Omental fat pad (tissue), 4 donors: ENCODE measurements at places on chromosomes 11 and 22. TPM values are rescaled to one million over a fixed set of nuclear protein-coding genes. Genes with fewer than 3 reads are reported as not detected.

DNA sequence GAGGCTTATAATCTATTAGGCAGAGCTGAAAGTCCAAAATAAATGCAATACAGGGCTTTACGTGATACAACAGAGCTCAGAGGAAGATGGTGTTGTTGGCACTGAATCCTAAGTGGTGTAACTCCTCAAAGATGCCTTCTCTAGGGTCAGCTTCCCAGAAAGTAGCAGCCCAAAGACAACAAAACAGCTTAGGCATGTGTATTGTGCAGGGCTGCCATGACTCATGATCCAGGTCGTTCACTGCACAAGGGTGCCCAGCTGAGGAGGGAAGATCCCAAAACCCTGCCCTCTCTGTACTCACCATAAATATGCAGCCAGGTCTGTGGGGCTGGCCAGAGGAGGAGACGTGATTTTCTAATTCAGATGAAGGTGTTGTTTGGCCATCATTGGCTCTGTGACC lies 59.4 kb upstream of the NNMT start:
- DNase-seq = no peak

DNA sequence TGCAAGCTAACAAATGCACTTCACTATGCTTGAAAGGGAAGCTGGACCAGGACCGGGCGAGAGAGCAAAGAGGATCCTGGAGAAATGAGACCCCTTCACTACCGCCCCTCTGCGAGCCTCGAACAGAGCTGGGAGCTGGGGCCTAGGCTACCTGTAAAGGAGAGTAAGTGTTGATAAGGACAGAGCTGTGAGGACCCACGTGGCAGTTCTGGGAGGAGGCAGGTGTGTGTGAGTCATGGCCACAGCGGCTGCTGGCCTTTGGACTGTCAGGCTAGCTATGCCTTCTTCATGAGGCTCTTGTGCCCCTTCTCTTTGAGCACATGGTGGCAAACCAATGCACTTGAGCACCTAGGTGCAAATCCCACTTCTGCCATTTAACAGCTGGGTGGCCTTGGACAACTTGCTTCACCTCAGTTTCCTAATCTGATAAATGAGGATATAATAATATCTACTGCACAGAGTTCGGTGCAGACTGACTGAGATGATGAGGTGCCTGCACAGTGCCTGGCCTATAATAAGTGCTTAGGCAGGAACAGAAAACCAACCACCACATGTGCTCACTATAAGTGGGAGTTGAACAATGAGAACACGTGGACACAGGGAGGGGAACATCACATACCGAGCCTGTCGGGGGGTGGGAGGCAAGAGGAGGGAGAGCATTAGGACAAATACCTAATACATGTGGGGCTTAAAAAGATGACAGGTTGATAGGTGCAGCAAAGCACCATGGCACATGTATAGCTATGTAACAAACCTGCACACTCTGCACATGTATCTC lies 35.3 kb upstream of the KCNJ11 start:
- no peak for DNase-seq

DNA sequence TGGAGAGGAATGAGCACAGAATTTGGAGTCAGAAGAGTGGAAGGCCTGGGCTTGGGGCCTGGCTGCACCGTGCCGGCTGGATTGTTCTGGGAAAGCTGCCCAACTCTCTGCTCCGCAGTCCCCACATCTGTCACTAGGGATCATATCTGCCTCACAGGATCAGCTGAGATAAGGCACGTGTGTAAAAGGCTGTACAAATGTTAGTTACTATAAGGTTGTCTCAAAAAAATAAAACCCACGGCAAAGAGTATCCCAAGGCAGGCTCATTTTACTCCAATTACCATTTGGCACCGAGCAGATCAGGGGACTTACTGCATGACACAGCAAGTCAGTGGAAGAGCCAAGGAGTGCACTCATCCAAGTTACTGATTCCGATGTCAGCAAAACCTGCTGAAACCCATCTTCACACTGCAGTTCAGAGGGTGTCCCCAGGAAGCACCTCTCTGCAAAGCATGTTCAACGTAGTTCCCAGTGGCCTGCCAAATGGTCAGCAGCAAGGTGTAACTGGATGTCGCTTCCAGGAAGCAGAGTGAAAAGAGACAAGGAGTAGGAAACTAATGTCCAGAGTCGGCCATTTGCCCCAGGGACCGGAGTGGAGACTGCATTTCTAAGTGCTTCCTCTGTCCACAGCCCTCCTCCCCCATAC lies 18.1 kb upstream of the MRTFA start:
- DNase-seq = no peak

Gene APOBEC3C
- total RNA-seq = 6.0 TPM

Gene CENPM
- not detected for total RNA-seq

DNA sequence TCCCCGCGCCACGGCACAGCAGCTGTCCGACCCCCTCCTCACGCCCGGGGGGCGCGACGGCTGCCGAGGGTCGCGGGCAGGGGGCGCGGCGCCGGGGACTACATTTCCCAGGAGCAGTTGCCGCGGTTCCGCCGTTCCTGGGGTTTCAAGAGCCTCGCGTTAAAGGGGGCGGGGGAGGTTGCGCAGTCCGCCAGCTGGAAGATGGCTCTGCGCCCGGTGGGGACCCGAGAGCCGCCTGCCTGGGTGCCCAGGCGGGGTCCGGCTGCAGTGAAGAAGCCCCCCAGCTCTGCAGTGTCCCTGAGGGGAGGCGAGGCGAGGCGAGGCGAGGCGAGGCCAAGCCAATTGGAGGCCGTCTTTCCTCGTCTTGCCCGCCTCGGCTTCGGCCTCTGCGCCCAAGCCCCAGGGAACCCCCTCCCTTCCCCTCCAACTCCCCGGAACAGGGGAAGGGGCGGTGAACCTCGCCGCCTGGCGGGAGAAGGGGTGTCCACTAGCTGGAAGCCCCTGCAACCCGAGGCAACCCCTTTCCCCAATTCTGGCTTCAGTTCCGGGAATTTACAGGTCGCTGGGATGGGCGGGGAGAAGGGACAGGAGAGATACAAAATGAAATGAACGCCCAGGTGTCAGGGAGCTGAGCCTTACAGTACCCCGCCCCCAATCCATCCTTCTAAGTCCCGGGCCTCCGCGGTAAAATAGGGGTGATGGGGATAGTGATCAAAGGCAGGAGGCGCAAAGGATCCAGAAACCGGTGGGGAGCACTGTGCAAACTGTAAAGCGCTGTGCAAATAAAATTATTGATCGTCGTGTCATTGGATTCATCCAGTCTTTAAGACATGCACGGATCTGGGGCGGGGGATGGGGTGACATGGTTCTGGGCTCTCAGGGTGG lies 5.2 kb upstream of the GCAT start:
- no peak for DNase-seq

DNA sequence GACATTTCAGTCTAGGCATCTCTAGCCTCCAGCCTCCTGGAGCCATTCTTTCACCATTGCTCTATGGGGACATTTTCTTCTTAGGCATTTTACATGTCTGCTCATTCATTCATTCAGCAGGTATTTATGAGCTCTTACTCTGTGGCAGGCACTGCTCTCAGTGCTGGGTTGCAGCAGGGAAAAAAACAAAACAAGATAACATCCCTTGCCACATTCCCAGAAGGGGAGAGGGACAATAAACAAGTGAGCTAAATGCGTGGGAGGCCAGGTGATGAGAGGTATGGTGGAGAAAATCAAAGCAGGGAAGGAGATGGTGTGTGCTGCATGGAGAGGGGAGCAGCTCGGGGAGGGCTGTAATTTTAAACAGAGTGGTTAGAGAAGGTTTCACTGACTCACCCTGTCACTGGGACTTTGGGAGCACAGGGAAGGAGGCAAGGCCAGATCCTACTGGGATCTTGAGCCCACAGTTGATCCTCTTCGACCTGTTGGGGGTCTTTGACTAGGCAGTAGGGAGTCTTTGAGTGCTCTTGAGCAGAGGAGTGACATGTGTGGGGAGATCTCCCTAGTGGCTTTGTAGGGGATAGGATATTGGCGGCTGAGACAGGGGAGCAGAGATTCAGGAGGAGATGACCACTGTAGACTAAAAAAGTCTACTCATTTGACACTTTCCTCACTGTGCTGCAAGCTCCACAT lies 17.0 kb downstream of the MICAL2 start:
- DNase-seq = no peak

Gene TSPAN32
- total RNA-seq = 3.4 TPM

- DNase-seq = peak; percentile 19
These were observed 2.1 kb downstream of the TSPAN32 start for GRCh38 chr11:2303627-2304505.
